ENCODE measurements at places on chromosomes 11 and 22.

DNA sequence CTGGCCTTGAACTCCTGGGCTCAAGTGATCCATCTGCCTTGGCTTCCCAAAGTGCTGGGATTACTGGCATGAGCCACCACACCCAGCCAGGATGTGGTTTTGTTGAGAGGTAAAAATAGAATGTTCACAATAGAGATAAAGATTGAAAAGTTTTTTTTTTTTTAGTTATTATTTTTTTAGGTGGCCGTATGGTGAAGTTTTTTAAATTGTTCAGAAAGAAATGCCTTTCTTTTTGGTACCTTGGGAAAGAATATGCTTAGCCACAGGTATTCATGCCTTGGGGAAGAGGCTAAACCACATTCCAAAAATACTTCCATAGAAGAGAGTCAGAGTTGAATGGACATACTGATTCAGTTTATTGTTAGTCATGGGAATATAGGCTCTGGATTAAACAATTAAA, 143.4 kb downstream of the C11orf91 start:
- DNase-seq: no peak

DNA sequence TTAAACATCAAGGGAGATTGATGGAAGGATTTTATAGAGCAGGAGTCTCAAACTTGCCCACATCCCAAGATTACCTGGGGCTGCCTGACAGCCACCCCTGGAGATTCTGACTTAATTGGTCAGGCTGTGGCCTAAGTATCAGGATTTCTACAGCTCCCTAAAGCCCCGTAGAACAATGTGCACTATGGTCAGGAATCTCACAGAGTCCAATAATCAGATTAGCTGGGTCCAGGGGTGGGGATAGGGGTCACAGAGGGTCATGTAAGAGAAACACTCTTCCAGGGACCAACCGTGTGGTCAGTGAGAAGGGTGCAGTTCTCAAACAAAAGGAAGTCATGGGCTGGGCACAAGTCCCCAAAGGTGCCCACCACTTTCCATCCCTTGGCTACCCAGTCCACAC, 20.5 kb upstream of the FBLN1 start:
- no peak for DNase-seq

- no peak for DNase-seq
These were observed 50.3 kb downstream of the PKNOX2 start for GRCh38 chr11:125214601-125215565.

GRCh38 chr22:36124666-36125065, 35.9 kb downstream of the APOL3 start:
- no peak for DNase-seq

GRCh38 chr11:60121264-60121663, 32.8 kb downstream of the MS4A2 start:
- no peak for DNase-seq

DNA sequence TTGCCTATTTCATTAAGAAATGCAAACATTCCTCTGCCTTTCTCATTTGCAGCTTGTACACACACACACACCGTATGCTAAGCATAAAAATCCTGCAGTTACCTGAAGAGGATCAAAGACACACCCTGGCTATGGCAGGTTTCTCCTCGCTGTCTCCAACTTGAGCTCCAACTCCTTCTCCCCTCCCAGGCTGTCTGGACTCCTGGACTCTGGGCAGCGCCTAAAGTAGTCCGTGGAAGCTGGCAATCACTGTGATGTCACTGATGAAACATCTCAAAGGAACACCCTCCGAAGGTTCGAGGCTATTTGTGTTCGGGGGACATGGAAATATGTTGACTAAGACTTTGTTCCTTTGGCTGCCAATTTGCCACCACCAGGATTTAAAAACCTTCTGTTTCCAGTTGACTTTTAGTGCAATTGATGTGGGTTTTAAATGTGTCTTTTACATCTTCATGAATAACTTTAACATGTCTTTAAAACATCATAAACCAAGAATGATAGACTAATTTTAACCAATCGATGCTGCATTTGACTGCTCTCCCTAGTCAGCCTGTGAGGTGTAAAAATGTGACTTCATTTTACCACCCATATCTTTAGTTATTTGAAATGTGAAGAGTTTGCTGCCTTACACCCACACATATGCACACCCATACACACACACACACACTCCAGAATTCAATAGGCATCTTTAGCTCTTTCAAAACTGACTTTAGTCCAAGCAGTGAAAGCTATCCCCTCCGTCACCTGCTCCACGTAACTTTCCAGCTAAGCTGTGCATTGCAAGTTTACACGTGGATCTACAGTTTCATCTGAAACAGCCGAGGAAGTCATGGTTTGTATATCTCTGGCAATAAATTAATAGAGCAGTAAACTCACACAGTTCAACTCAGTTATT, at the start of gene SLN:
SLN (minus strand) TSS at position 196 of the 895 bp plus-strand sequence.
- no peak for DNase-seq

DNA sequence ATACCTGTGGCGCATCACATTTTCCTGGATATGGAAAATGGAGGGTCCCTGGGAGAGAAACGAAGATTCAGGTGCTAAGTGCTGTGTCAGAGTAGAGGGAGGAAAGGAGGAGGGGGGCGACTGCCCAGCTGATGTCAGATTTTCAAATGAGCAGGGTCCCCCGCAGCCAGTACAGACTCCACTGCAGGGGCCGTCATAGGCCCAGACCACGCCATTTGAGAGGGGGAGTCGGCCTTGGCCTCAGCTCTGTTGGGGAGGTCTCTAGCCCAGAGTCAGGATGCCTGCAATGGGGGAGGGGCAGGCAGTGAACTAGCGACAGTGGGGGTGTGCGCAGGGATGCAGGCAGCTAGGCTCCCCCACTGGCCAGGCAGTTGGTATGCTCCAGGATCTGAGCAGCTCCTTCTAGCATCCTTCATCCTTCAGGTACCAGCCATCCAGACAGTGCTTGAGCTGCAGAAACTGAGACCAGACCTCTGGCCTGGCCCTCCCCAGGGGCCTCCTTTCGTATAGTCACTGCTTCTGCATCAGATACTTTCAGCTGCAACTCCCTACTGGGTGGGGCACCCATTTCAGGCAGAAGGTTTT, at the start of the genes BSCL2 and GNG3:
BSCL2 (minus strand) TSS at position 148 of the 585 bp plus-strand sequence. CDS start 229 bp downstream, outside the sequence.
GNG3 (plus strand) TSS at position 400 of the 585 bp plus-strand sequence. CDS start 620 bp downstream, outside the sequence.
- no peak for DNase-seq

DNA sequence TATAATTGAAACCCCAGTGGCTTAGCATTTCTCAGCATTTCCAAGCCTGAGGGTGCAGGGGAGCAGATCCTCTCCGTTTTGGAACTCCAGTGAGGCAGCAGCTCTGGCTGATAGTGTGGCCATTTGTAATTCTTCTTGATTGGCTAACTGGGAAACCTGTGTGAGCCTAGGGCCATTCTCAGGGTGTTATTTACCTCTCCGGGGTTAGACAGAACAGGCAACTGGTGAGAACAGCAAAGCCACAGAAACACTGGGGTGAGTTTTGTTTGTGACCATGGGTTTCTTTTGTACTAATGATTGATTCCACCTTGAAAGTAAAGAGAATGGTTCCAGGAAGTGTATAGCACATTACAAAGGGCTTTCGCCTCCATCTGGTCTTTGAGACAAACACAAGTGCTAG, 2.4 kb upstream of the OR4X2 start:
- DNase-seq: no peak

DNA sequence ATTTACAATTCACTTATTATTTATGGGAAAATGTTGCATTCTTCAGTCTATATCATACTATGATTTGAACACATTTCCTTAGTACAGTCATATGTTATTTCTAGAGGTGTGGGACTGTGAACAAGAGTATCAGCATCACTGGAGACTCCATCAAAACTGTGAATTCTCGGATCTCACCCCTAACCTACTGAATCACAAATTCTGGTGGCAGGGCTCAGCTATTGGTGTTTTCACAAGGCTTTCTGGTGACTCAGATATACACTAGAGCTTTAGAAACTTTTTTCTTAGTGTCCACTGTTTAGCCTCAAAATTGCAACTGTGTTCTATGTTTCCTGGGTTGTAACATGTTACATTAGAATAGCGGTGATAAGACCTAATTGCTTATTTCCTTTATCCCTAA, 352.9 kb upstream of the DDI1 start:
- no peak for DNase-seq

DNA sequence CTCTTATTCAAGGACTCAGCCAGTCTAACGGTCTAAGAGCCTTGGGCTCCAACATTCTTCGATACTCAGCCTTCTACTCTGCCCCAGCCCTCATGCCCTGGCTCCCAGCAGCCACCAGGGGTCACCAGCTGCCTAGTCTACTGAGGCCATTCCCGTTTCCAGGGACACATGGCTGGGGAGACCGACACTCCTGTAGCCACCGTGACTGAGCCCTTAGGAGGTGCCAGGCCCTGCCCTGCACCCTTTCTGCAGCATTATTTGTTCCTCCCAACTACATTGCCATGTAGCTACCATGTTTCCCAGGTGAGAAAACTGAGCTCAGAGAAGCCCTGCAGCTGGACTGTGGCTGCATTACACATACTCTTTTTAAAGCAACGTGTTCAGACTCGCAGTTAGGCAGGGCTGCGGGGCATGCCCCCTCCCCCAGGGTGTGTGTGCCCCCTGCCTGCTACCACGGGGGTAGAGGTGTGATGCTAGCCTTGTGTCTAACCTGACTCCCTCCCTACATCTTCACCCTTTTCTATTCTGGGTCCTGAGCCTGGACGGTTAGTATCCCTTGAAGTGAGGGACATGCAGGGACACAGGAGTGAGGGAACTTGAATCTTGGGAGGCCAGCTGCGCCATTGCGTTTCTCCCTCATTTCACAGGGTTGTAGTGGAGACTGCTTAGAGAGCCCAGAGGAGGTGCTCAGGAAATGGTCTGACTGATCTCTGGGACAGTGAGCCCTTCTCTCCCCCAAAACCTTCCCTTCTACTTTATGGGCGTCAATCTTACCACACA, 17.5 kb downstream of the ATG16L2 start:
- DNase-seq: peak; percentile 44

GRCh38 chr11:72712168-72712751, 38.0 kb upstream of the PDE2A start:
- no peak for DNase-seq

GRCh38 chr11:29913352-29913751, 103.5 kb downstream of the KCNA4 start:
- no peak for DNase-seq

GRCh38 chr22:43110927-43111623, 525 bp downstream of the BIK start:
- no peak for DNase-seq

DNA sequence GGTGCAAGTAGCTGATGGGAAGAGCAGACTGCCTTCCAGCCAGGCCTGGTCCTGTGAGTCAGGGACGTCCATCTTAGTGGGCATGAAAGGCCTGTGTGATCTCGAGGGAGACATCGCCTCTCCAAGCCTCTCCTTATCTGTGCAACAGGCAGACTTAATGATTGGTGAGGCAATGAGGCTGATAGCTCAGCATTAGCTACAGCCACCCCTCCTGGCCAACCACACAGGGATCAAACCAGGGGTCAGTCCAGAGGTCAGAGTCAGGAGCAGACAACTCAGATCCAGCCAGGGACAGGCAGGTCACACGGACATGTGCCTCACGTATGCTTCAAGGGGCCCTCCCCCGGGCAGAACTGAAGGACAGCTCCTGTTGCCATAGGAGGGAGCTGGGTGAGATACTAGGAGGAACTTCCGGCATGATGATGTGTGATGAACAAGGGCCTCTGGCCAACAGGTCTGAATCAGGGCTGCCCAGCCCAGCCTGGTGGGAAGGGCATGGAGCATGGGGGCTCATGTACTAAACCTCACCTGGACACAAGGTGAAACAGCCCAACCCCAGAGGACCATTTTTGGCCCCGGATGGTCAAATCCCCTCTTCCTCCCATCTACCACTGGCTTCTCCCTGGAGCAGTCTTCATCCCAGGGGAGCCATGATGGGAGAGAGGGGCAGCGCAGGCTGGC, 2.8 kb upstream of the APOC3 start:
- DNase-seq: no peak

DNA sequence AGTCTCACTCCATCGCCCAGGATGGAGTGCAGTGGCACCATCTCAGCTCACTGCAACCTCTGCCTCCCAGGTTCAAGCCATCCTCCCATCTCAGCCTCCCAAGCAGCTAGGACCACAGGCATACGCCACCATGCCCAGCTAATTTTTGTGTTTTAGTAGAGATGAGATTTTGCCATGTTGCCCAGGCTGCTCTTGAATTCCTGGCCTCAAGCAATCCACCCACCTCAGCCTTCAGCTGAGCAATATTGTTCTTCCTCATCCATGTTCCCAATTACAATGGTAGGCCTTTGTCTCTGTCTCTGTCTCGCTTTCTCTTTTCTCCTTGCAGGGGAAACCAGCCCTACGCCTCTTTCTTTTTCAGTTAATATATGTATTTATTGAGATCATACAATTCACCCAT, 10.3 kb downstream of the HSPA8 start:
- DNase-seq: no peak

DNA sequence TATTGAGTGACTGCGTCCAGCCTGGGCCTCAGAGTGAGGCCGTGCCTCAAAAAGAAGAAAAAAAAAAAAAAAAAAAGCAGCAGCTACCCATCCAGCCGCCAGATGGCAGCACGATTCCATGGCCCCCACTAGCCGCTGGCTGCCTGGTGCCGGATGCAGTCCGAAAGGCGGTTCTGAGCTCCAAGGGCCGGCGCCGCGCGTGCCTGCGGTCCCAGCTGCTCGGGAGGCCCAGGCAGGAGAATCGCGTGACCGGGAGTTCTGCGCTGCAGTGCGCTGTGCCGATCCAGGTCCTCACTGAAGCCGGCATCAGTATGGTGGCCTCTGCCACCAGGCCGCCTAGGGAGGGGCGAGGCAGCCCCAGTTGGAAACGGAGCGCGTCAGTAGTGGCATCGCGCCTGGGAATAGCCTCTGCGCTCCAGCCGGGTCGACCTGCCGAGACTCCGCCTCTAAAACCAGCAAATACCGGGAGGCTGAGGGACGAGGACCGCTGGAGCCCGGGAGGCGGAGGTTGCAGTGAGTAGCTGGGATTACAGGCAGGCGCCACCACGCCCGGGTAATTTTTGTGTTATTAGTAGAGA, 19.3 kb downstream of the SCARF2 start:
- peak; percentile 30 for DNase-seq

- DNase-seq: no peak
These were observed 389.8 kb upstream of the LRRC4C start for GRCh38 chr11:41849250-41849649.

GRCh38 chr11:64892411-64892831, 14.0 kb upstream of the EHD1 start:
- DNase-seq: no peak

- DNase-seq: no peak
These were observed 7.3 kb downstream of the CERK start for GRCh38 chr22:46730568-46731245.

DNA sequence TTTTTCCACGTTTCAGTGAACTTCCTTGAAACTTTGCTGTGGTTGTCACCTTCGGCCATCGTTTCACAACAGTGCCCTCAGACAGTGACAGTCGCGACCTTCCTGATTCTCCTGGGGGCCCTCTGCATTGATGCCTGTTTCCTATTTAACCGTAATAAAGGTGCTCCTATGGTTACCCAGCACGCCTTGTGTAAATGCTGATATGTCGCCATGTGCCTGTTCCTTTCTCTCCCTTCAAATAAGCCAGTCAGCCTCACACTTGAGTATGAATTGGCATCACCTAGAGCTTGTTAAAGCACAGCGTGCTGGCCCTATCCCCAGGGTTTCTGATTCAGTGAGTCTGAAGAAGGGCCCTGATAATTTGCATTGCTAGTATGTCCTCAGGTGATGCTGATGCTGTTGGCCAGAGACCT, 104.8 kb downstream of the MICAL2 start:
- DNase-seq: no peak

Measured in activated naive CD4-positive, alpha-beta T cell (primary cell).